ENCODE measurements at places on chromosomes 2 and 18. TPM values are rescaled to one million over a fixed set of nuclear protein-coding genes. Genes with fewer than 3 reads are reported as not detected.

ARHGAP15 gene
- not detected for total RNA-seq

CNGA3 gene
- total RNA-seq = not detected

SNORC gene
- 0.63 TPM for total RNA-seq

CDH2 gene
- 4.7 TPM for total RNA-seq

ANO7 gene
- 0.32 TPM for total RNA-seq

APOB gene
- under 0.01 TPM for total RNA-seq

RNF152 gene
- 123 TPM for total RNA-seq

GALNT14 gene
- total RNA-seq = 0.13 TPM

TMEM87B gene
- 15.2 TPM for total RNA-seq

SMPD4 gene
- total RNA-seq = 24.0 TPM

BCL11A gene
- total RNA-seq = 1.1 TPM

SDC1 gene
- 1.4 TPM for total RNA-seq

CIB4 gene
- not detected for total RNA-seq

CHPF gene
- total RNA-seq = 1.3 TPM

GAREM1 gene
- 0.63 TPM for total RNA-seq

TCF23 gene
- total RNA-seq = not detected

PPP1R1C gene
- total RNA-seq = 0.25 TPM

SKA1 gene
- 10.7 TPM for total RNA-seq

CCDC178 gene
- 1.4 TPM for total RNA-seq

TMEM237 gene
- 13.6 TPM for total RNA-seq

PRKAG3 gene
- not detected for total RNA-seq

CD8B2 gene
- not detected for total RNA-seq

ATP8B1 gene
- total RNA-seq = 66.6 TPM

POTEF gene
- 0.25 TPM for total RNA-seq

FAM237A gene
- total RNA-seq = not detected

ATP5F1A gene
- 536 TPM for total RNA-seq

COL4A4 gene
- under 0.01 TPM for total RNA-seq

OTOS gene
- total RNA-seq = not detected

SATB2 gene
- 0.65 TPM for total RNA-seq

SALL3 gene
- total RNA-seq = not detected

All from bladder microvascular endothelial cell (primary cell).